ENCODE measurements at places on chromosomes 6 and 20.

GRCh38 chr6:11772109-11772825 is 6.3 kb downstream of the ADTRP start:
- no peak for DNase-seq

DNA sequence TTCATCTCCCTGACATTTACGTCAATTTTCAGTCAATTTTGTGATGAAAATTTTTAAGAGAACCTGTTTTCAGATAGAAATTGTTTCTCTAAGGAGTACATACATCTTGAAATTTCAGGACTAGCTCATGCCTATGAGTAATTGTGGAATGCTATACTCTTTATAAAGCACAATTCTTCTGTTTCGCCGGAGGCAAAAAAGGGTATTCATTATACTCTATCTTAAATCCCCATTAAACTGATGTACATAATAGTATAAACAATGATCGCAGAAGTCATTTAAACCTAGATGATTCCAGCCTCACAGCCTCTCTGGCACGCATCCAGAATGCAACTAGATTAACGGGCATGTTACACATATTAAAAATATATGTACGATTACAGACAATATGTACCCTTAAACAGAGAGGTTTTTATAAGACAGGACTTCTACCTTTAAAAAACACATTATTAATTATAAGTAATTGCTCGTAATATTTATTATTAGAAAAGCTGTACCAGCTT is 62.6 kb downstream of the NRSN1 start:
- DNase-seq: no peak

- no peak for DNase-seq
Observed at GRCh38 chr20:34129518-34130162, 17.6 kb upstream of the EIF2S2 start.

DNA sequence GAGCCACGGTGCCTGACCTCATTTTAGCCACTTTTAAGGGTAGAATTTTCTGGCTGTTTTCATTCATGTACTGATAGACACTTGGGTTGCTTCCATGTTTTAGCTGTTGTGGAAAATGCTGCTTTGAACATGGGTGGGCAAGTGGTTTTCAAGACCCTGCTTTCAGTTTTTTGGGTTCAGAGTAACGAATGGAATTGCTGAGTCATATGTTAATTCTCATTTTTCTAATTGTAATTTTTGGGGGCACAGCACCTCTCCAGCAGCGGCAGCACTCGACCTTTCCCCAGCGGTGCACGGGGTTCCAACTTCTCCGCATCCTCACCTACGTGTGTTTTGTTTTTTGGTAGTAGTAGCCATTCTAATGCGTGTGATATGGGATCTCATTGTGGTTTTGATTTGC is 5.4 kb downstream of the NQO2 start:
- DNase-seq: no peak

DNA sequence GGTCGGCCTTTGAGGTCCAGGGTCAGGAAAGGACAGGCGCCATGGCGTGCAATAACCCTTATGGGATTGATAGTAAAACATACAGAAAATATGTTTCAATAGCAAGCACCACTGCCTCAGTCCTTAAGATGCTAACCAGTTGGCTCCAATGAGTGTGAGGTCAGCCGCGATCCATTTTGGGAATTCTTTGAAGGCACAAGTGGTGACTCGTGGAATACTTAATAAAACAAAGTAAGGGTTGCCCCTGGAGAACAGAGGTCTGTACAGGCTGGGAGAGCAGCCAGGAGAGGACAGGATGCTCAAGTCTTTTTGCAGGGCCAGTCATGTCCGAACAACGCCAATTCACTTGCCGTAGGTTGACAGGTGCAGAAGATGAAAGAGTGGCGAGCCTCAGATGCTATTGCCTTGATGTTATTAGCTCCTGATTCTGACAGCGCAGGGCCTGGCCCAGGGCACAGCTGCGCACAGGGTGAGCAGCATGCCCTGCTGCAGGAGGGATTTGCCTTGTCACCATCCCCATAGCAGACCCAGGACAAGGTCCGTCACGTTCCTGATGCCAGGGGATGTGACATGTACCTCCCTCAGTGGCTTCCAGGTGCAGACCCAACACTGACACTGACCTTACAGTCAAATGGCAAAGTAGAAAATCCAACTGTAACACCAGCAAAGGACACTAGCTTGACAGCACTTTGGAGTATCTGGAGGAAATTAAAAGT is 21.8 kb downstream of the SYNDIG1 start:
- no peak for DNase-seq

GRCh38 chr6:85744433-85744970 is 101.8 kb upstream of the SYNCRIP start:
- no peak for DNase-seq

- no peak for DNase-seq
Observed at GRCh38 chr20:40993794-40994540, 34.7 kb upstream of the TOP1 start.

DNA sequence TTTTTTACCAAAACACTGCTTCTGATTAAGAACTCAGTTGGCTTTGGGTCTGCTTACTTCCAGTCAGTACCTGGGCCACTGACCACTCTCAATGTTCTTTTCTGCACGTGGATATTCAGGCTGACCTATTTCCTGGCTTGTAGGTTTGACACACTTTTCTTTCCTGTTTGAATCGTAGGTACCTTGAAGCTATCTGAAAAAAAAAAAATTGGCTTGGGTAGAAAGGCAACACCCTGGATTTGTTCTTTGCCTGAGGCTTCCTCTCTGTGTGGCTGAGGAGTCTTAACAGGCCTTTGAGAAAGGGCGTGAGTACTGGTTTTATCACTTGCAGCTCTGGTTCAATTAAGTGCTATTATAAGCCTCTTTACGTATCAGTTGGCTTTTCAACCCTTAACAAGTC is 60.6 kb upstream of the IL20RA start:
- DNase-seq: no peak

GRCh38 chr6:84172080-84172479 is 55.4 kb downstream of the CEP162 start:
- DNase-seq: no peak

- DNase-seq: no peak
Observed at GRCh38 chr6:118016532-118016931, 109.5 kb downstream of the SLC35F1 start.

DNA sequence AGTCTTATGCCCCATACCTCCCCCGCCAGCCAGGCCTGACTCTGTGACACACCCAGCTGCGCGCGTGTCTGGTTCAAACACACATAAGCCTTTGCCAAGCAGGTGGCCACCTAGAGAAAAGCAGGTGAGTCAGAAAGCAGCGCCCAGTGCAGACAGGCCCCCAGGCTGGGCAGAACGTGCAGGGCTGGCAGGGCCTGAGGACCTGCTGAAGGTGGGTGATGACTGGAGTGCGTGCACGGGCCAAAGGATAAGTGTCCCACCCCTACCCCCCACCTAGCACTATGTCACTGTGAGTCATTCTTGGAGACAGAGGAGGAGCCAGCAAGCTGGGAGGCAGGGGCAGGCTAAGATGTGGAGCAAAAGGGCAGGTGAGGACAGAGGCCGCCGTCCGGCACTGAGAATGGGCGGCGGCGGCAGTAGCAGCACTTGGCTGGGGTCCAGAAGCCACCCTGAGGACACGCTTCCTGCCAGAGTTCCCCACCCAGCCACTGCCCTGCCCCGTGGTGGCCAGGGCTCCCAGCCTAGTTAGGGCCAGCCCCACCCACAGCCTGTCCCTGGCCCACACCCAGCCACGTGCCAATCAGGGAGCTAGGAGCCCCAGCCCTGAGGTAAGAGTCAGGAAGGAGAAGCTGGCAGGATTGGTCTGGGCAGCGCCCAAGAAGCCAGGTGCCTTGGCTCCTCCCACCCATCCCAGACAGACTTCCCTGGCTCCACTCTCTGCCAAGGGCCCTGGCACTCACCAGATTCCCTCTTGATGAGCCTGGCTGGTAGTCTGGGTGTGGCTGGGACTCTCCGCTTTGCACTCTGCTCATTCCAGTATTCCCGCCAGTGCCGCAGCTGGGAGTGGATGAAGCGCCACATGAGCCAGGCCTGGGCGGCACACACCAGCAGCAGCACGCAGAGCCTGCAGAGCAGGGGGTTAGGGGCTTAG is 72.7 kb downstream of the TRAM2 start:
- no peak for DNase-seq

- peak; percentile 70 for DNase-seq
Observed at GRCh38 chr20:41249411-41250281, 67.9 kb downstream of the ZHX3 start.

- peak; percentile 91 for DNase-seq
Observed at GRCh38 chr6:76684875-76685274, 612.4 kb upstream of the IMPG1 start.

DNA sequence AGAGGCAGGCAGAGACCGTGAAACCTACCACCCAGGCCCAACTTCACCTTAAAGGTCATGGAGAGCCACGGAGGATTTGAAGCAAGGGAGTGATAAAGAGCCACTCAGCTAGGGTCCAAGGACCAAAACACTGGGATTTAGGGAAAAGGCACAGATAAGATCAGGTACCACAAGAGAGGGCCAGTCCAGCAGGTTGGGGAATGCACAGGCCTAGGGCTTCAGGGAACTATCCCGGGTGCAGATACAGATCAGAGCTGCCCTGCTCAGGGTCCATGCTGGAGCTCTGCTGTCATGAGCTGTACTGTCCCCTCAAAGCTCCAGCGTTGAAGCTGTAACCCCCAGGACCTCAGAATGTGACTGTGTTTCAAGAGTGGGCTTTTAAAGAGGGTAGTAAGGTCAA is 16.9 kb downstream of the SLC22A23 start:
- DNase-seq: no peak

DNA sequence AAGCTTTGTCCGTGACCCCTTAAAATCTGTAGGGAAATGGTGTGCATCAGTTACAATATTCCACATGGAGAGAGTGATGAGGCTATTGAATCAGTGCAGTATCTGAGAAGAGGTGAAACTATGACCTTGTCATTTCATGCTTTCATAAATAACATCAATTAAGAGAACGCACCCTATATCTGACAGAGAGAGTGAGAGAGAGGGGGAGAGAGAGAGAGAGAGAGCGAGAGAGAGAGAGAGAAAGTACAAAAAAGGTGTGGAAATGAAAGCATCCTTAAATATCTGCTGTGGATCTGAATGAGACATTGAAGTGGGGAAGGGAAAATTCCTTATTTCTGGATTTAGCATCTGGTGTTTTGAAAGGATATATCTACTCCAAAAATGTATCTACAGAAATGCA is 12.4 kb downstream of the GSTA4 start:
- DNase-seq: no peak

- no peak for DNase-seq
Observed at GRCh38 chr6:104640761-104641160, 219.0 kb downstream of the HACE1 start.

GRCh38 chr6:15948930-15949900 is 179.7 kb upstream of the MYLIP start:
- DNase-seq: no peak

DNA sequence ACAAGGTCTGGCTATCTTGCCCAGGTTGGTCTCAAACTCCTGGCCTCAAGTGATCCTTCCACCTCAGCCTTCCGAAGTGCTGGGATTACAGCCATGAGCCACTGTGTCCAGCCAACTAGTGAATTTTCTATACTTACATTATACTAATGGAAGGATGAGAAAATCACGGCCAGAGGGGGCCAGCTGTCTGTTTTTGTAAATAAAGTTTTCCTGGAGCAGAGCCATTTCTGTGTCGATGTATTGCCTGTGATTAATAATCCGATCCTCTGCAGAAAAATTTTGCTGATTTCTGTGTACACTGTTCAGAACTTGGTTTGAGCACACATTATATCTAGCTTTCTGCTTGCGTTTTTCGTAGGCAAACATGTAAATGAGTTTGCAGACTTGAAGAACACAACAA is 28.8 kb downstream of the PTPRT start:
- no peak for DNase-seq

DNA sequence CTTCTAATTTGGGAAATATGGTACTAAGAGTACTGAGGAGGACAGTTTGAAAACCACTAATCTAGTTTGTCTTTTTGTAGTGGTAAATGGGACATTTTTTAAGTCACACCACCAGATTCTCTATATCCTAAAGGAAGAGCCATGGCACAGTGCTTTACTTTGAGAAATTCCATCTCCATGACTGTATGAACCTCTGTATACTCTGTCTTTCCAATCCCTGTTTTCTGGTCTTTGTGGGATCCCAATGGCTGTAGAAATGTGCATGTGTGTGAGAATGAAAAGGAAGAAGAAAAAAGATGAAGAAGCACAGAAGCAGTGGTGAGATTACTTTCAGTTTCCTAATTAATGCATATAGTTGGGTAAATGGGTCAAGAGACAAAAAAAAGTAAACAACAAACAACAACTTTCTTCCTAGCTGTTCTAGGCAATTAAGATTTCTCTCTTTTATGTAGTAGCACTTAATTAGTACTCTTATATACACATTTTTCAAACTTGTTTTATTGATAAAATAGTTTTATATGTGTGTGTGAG is 141.2 kb upstream of the HCRTR2 start:
- DNase-seq: no peak

DNA sequence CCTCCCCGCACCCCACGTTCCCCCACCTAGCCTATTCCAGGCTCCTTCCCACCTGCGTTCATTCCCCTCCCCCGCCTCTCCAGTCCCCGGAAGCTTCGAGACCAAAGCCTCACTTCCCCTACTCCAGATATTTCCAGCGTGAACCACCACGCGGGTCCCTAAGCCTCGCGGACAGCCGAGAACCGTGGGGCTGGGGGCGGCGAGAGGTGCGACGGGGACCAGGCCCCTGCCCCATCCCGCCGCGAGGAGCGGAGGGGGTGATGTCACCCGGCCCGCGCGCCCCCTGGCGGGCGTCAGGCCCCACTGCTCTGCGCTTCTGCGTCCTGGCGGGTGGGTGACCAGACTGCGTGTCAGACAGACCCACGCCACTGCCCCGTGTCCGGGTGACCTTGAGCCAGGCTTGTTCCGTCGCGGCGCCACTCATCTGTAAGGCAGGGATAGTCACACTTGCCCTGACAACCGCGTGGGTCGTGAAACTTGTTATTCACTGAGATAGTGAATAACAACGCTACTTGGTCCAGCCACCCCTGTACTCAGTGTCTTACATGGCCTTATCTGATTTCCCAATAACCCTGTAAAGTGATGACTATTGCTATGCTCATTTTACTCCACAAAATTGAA is 9.0 kb upstream of the HSP90AB1 start:
- no peak for DNase-seq

GRCh38 chr20:62931464-62931863 is 5.2 kb upstream of the DIDO1 start:
- no peak for DNase-seq

DNA sequence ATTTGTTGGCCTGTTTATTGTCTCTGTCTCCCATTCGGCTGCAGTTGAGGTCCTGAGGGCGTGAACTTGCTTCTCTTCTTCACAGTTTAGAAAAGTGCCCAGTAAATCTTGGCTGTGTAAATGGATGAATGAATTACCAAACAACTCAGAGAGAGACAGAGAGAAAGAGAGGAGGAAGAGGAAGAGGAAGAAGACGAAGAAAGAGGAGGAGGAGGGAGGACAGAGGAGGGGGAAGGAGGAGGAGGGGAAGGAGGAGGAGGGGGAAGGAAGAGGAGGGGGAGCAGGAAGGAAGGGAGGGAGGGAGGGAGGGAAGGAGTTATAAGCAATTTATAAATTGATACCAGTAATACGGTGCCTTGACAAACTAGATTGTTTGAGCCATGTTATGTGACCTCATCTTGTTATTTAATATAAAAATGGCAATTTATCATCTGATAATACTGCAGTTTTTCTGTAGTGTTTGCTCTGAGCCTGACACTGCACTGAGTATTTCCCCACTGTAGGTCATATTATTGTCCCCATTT is 18.7 kb downstream of the HCK start:
- no peak for DNase-seq

GRCh38 chr6:9745476-9745875 is 669.4 kb downstream of the TFAP2A start:
- DNase-seq: no peak

GRCh38 chr20:42604998-42605956 is 584.4 kb downstream of the PTPRT start:
- no peak for DNase-seq
